Activated CD4-positive, CD25-positive, alpha-beta regulatory T cell treated with anti-CD3 and anti-CD28 coated beads, Interleukin-2, amount 50 U/mL, for 24 hours (primary cell): ENCODE measurements at places on chromosomes 16 and 17.

DNA sequence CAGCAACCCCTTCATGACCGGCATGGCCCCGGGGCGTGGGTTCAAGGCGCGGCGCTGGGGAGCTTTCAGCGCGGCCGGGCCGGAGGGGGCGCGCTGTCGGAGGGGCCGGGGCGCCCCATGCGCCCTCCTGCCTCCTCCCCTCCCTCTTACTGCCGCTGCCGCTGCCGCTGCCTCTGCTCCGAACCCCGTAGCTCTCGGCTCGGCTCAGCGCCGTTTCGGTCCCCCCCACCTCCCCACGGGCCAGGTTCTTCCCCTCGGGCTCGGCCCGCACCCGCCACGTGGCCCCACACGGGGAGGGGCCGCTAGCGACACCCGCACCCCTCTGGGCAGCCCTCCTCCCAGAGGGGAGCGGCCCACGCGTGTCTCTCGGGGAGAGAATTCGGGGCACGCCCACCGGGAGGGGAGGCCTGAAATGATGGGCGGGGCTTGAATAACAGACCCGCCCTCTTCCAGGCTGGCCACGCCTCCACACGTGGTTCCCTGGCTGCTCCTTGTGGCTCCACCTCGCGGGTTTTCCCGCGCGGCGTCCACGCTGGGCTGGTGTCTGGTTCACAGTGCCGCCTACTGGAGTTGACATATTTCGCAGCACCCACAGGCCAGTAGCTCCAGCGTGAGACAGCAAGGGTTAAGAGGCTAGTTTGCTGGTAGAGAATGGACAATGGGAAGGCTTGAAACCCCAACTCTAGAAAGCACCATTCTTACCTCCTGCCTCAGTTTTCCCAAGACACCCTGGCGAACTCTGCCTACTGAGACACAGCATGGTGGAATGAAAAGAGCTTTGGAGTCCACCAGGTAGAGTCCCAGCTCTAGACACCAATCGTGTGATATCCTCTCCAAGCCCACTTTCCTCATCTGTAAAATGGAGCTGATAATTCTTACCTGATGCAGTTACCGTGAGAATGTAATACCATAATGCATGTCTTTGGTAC is at the start of gene KCNH4:
Gene KCNH4, minus strand, starts transcription at position 221 of the 929 bp plus-strand sequence. Its CDS starts 197 bp downstream, at position 24.
- peak; percentile 64 for ATAC-seq

- no peak for ATAC-seq
Observed at GRCh38 chr16:79605999-79606398, 5.5 kb upstream of the MAF start.

DNA sequence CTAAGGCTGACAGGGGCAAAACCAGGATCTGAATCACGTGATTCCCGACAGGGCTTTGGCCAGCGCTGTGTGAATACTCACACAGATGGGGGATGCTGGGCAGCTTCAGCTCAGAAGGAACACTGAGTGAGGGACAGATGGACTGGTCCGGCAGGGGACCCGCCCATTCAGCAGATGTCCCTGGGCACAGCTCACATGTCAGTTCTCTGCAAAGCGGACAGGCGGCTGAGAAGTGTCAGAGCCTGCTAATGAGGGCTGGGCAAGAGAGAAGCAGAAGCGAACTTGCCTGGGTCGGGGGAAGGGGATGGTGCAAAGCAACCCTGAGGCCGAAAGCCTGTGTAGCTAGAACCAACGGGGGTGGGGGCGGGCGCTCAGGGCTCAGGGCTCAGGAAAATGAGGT is 11.9 kb upstream of the GLIS2 start:
- no peak for ATAC-seq

GRCh38 chr17:78763561-78763960 is 18.5 kb downstream of the CYTH1 start:
- ATAC-seq = no peak
